ENCODE measurements at places on chromosomes 5 and 9.
A peak's percentile ranks its signal among the peaks of the same experiment; 100 is the strongest.

- DNase-seq: no peak
Measured at GRCh38 chr9:91176426-91176825, 185.3 kb downstream of the AUH start.

DNA sequence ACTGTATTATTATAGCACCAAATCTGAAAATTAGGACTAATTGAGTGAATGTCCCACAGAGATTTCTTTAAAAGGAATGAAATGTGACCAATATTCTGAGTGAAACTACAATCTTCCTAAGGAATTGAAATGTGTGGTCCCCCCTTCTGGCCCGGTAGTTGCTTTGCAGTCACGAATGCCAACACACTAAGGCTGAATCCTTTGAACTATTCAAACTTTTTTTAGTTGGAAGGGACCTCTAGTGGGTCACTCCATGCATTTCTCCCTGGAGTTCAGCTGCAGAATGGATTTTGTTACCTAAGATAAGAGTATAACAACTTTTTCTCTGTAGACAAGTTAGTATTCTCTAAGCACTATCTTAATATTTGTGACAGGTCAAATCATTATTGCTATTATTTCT, 2.8 kb downstream of the CDH6 start:
- DNase-seq: no peak

- no peak for DNase-seq
Measured at GRCh38 chr5:7629561-7629960, 221.4 kb downstream of the CFAP90 start.

DNA sequence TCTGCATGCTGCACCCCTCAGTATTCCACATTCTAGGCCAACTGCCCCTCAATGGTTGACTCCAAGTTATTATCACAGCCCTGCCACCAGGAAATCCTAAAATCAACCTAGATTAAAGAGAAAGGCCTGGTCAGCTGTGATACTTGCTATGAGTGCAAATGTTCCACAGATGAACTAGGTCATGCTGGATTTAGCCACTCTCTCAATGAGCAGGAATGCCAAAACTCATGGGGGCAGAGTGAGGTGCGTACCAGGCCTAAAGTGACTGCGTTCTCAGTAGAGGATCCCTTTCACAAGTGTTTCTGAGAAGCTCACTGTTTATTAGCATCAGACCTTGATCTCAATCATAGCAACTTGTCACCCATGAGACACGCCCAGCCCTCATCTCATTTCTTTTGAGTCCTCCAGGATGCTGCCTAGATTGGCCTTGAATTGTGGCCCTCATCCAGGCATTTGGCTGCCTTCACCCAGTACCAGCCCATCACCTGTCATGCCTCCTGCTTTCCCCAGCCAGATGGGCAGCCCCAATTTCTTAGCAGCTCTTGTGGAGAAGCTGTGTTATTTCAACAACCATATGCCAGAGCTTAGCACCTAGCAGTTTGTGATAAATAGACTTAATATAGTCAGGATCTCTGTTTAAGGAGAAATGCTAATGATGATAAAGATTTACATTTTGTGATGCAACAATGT, 383.9 kb downstream of the CTNND2 start:
- DNase-seq: no peak

GRCh38 chr9:131651160-131651559, 88.7 kb downstream of the RAPGEF1 start:
- DNase-seq: no peak

GRCh38 chr5:132637241-132637640, 20.7 kb upstream of the IL13 start:
- no peak for DNase-seq

DNA sequence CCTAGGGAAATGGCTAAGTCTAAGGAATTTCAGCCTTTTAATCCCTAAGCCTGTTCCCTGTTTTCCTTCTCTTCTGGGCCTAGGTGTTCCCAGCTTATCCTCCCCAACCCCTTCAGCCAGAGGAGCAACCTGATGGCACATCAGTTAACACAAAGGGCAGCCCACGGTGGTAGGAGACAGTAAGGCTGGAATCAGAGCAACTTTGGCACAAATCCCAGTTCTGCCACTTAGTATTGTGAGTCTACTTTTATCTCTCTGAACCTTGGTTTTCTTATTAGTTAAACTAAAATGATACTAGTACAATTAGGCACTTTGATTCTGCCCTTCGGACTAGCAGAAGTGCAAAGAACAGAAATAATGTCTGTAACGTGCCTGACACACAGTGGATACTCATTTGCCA, 246.8 kb downstream of the SAXO1 start:
- DNase-seq: no peak

DNA sequence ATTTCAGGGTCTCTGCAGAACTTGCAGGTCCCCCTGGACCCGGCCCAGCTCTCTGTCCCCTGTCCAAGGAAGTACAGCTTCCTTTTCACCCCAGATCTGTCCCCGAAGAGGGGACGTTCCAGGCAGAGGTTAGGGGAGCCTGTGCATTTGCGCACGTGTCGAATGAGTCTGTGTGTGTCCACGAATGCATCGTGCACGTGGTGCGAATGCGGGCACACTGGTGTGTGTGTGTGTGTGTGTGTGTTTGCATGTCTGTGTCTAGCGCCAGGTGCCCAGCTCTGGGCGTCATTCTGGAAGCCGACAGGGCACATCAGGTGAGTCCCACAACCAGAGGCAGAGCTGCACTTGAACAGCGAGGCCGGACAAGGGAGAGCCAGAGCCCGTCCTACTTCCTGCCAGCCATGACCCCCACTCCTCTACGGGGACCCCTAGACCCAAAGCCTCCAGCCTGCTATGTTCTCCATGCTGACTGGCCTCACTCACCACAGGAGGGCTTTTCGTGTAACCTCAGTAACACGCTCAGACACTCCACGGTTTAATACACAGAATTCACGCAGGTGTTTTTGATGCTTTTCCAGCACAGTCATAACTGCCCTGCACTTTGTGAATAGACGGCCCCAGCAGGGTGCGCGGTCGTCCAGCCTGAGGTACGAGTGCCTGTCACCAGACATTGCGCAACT, 41.3 kb upstream of the CACNA1B start:
- no peak for DNase-seq

DNA sequence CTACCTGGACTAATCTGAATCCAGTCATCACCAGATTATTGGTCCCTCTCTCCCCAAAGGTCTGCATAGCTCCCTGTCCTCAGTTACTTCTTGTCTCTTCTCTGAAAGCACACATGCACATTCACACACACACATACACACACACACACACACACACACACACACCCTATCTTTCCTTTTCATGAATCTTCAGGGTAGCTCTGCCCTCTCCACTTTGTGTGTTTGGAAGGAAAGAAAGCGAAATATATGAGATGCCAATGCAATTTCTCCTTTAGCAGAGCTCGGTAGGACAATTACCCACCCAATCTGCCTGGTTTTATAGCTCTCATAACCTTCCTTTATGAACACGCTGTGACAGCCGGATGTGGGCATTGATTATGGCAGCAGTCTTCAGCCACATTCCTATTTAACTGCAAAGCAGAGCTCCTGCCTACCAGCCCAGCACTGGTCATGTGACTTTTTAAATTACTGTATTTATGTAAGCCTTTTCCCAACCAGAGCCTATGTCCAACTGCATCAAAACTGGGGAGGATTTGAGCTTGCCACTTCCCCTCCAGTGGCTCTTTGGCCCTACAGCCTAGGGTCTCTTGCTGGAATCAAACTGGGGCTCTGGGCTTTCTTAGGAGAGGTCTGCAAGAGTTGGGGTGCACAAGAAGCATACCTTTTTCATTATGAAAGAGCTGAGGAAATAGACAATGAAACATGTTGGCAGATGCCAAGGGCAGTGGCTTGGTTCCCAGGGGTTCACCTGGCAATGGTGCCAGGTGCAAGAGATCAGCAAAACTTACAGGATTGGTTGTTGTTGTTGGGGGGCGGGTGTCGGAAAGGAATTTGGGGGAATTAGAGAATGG, 20.8 kb upstream of the MATR3 start:
- DNase-seq: peak; percentile 51

DNA sequence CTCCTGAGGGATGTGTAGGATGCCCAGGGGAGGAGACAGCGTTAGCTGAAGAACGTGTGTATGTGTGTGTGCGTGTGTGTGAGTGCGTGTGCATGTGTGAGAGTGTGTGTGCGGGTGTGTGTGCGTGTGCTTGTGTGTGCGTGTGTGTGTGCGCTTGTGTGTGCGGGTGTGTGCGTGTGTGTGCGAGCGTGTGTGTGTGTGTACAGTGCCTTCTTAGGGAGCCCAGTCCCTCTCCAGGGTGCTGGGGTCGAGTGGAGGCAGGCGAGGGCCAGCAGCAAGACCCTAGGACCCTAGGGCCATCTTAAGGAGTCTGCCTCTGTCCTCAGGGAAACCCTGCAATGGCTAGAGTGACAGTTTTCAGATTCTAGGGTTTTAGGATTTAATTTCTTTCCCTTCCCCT, 26.0 kb upstream of the STXBP1 start:
- no peak for DNase-seq

- no peak for DNase-seq
Measured at GRCh38 chr5:54215233-54215736, 95.1 kb downstream of the ARL15 start.

DNA sequence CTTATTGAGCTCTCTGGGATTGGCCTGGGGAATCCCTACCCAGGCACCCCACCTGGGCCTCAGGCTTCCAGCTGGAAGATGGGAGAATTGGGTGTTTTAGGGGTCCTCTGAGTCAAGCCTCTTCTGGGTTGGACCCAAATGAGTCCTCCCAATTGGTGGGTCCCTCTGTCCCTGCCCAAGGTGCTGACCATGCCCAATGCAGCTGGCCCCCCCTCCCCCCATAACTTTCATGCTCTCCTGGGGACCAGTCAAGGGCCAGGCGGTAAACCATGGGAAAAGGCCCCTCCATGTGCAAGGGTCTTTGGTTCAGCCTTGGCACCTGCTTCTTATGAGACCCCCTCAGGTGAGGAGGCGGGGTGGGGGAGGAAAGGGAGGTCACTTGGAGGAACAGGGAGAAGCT, 3.4 kb upstream of the PSD2 start:
- no peak for DNase-seq

DNA sequence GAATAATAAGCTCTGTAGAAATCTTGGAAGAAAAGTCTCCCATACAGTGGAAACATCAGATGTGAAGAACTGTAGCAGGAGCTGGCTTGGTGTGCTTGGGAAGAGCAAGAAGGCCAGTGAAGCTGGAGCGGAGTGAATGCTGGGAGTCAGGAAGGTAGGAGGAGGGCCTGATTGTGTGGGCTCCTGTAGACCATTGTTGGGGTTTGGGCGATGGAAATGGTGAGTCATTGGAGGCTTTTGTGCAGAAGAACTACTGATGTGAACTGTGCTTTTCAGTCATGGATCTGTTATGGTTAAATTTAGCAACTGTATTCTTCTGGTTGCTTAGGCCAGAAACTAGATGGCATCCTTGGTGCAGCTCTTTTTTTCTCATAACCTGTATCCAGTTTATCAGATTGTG, 2.3 kb downstream of the ICE1 start:
- DNase-seq: no peak

- DNase-seq: no peak
Measured at GRCh38 chr5:76365561-76365960, 37.5 kb upstream of the IQGAP2 start.

DNA sequence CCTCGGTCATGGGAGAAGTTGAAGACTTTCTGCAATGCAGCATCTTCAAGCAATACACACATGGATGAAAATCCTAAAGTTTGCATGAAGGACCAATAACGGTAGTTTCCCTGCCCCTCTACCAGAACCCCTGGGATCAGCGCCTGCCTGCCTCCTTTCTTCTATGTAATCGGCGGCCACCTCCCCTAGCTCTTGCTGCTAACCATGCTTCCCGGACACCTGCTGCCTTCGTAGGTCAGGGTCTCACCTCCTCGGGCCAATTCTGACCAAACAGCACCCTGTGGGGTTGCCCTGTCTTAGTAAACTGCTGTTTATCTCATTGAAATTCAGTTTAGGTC, 388 bp upstream of the MED10 start:
- DNase-seq: no peak

GRCh38 chr9:130682421-130683121, 11.0 kb upstream of the EXOSC2 start:
- peak; percentile 54 for DNase-seq
